A549 treated with RU486 at 1 μM for 4 hours (cell line): ENCODE measurements at places on chromosomes 16 and 17. TPM values are rescaled to one million over a fixed set of nuclear protein-coding genes. Genes with fewer than 3 reads are reported as not detected.

CDH11 gene
- total RNA-seq, result 0.24 to 1.4 TPM (median 0.58 TPM) in 5 replicates

FBXL16 gene
- 1.7 to 3.4 TPM (median 2.9 TPM) in 5 replicates for total RNA-seq

TNP2 gene
- total RNA-seq, result not detected in 5 replicates

SRR gene
- 6.9 to 12.3 TPM (median 8.7 TPM) in 5 replicates for total RNA-seq

SHISA6 gene
- not detected in 5 replicates for total RNA-seq

CPPED1 gene
- 19.6 to 23.2 TPM (median 20.1 TPM) in 5 replicates for total RNA-seq

MAF gene
- 0.13 to 0.67 TPM (median 0.33 TPM) in 5 replicates for total RNA-seq

ZACN gene
- total RNA-seq, result 0.07 to 0.51 TPM (median 0.27 TPM) in 5 replicates

TNS4 gene
- 97.4 to 131 TPM (median 101 TPM) in 5 replicates for total RNA-seq

CES1 gene
- total RNA-seq, result 28.7 to 51.1 TPM (median 32.7 TPM) in 5 replicates

SPATA22 gene
- not detected in 5 replicates for total RNA-seq

KRT25 gene
- total RNA-seq, result not detected in 5 replicates

C16orf89 gene
- not detected in 5 replicates for total RNA-seq

PRSS36 gene
- 0.29 to 1.2 TPM (median 0.65 TPM) in 5 replicates for total RNA-seq

CES3 gene
- 1.5 to 2.2 TPM (median 1.9 TPM) in 5 replicates for total RNA-seq

FBXW10B gene
- total RNA-seq, result 2.2 to 4.3 TPM (median 3.1 TPM) in 5 replicates

CCL4L2 gene
- not detected in 5 replicates for total RNA-seq

TNFSF13 gene
- 0.72 to 1.5 TPM (median 1.1 TPM) in 5 replicates for total RNA-seq

CDC6 gene
- 53.9 to 62.4 TPM (median 58.9 TPM) in 5 replicates for total RNA-seq

PIK3R5 gene
- 0.25 TPM in 1 of 5 replicates, not detected in the others for total RNA-seq

CDH15 gene
- 0.10 TPM in 1 of 5 replicates, not detected in the others for total RNA-seq

PRM3 gene
- total RNA-seq, result not detected in 5 replicates
